Activated T-helper 2 cell treated with anti-CD3 and anti-CD28 coated beads, Interferon-gamma antibody, Interleukin-2, Interleukin-4, amounts not matched to agents 10 μg/mL and 5 μg/mL and 100 μg/mL, durations not matched to agents 14 hours and 24 hours and 36 hours (primary cell): ENCODE measurements at places on chromosomes 3 and 15. TPM values are rescaled to one million over a fixed set of nuclear protein-coding genes. Genes with fewer than 3 reads are reported as not detected.

DNA sequence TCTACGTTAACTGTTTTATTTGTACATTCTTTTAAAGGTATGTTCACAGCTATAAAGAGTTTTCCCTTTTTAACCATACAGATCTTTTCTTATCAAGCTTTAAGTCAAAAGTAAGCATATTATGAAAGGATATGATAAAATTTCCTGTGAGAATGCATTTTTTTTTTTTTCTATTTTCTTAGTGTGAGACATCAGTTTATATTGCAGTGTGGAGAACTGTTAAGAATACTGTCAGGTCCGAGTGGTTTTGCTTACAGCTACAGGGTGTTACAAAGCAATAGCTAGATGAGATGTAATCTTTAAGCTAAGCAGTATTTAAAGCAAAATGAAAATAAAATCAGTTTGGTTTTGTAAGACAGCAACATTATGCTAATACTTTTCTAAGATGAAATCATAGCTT is 133.2 kb downstream of the SLC25A26 start:
- H3K27me3 ChIP-seq, result peaks cover 5% of the 10 kb centered on the region
- H3K4me1 ChIP-seq, result peaks cover 32% of the 10 kb centered on the region
- H3K27ac ChIP-seq, result no peak overlapping the region
- no peak for DNase-seq
- H3K36me3 ChIP-seq, result no peaks in the 10 kb centered on the region

GRCh38 chr3:154971341-154971740 is 108.8 kb upstream of the MME start:
- no peak overlapping the region for H3K4me3 ChIP-seq
- H3K27ac ChIP-seq, result no peak overlapping the region
- no peaks in the 10 kb centered on the region for H3K36me3 ChIP-seq
- no peak for DNase-seq

DNA sequence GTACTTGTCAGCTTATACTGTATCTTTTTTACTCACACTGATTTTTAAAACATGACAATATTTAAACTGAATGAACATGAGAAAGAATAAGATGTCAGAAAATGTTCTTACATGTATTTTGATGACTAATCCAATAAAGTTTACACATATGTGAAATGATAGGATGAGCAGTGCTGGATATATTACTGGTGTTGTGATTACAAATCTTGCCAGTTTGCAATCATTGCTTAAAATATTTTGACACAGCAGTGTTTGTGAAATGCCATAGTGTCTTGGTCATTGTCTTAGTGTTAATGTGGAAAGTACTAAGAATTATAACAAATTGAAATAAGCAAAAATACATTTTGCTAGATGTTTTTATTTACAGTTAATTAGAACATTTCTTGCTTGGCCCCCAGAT is 118.7 kb upstream of the MLF1 start:
- no peak for DNase-seq
- H3K27me3 ChIP-seq, result no peaks in the 10 kb centered on the region
- H3K4me1 ChIP-seq, result peaks cover 22% of the 10 kb centered on the region
- no peak overlapping the region for H3K4me3 ChIP-seq

DNA sequence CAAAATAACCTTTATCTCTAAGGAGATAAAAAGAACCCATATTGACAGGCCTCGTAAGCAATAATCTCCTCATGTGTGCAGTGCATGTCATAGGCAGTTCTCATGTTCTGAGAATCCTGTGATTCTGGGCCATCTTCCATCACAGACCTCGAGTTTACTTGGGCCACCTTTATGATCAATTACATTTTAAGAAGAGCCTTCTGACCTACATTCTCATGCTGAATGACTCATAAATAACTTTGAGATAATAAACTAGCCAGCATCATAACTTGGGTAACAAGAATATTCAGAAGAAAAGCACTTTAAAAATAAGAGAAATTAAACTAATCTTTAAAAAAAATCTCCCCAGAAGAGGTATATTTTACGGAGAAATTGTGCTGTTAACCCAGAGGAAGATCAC is 310.7 kb upstream of the ZNF717 start:
- no peak overlapping the region for H3K4me3 ChIP-seq
- no peak overlapping the region for H3K27ac ChIP-seq
- no peaks in the 10 kb centered on the region for H3K4me1 ChIP-seq
- DNase-seq, result no peak

DNA sequence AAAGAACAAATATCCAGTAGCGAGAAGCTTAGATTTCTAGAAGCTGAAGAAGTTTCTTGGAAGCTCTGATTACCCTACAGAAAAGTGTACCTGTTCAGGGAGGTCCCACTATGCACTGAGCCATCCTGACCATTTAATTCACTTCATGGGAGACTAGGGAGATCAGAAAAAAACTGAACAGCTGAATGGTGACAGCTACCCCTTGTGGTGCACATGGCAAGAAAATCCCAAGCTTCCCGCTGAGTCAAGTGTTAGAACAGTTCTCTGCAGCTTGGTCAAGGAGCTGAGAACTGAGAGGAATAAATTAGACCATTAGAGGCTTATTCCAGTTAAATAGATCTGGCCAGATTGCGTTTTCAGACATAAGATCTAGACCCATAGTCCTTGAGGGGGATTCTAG is 197.2 kb upstream of the VEPH1 start:
- no peak for DNase-seq
- H3K4me3 ChIP-seq, result no peak overlapping the region
- no peak overlapping the region for H3K27ac ChIP-seq
- no peaks in the 10 kb centered on the region for H3K4me1 ChIP-seq
- no peaks in the 10 kb centered on the region for H3K36me3 ChIP-seq
- H3K27me3 ChIP-seq, result no peaks in the 10 kb centered on the region

- peaks cover 75% of the 10 kb centered on the region for H3K27me3 ChIP-seq
- peaks cover 24% of the 10 kb centered on the region for H3K36me3 ChIP-seq
- H3K4me3 ChIP-seq, result peak overlapping the region; percentile 80
- no peak overlapping the region for H3K27ac ChIP-seq
- H3K4me1 ChIP-seq, result peaks cover 41% of the 10 kb centered on the region
Observed at GRCh38 chr15:76340198-76340802, 3.7 kb downstream of the ISL2 start.

DNA sequence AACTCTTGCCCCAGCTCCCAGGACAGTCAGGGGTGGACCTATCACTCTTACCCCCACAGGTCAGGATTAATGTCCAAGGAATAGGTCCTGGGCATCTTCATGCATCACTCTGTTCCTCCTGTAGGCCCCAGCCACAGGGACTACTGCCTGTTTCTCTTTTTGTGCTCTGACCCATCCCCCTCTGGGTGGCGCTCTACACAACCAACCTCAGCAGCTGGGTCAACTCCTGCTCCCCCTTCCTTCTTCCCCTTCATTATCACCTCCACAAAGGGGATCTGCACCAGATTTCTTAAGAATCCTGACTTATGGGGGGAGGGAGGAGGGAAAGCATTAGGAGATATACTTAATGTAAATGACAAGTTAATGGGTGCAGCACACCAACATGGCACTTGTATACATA is 12.2 kb upstream of the TRANK1 start:
- no peaks in the 10 kb centered on the region for H3K36me3 ChIP-seq
- H3K27ac ChIP-seq, result no peak overlapping the region
- H3K4me3 ChIP-seq, result no peak overlapping the region
- H3K4me1 ChIP-seq, result peaks cover 12% of the 10 kb centered on the region
- DNase-seq, result no peak

DNA sequence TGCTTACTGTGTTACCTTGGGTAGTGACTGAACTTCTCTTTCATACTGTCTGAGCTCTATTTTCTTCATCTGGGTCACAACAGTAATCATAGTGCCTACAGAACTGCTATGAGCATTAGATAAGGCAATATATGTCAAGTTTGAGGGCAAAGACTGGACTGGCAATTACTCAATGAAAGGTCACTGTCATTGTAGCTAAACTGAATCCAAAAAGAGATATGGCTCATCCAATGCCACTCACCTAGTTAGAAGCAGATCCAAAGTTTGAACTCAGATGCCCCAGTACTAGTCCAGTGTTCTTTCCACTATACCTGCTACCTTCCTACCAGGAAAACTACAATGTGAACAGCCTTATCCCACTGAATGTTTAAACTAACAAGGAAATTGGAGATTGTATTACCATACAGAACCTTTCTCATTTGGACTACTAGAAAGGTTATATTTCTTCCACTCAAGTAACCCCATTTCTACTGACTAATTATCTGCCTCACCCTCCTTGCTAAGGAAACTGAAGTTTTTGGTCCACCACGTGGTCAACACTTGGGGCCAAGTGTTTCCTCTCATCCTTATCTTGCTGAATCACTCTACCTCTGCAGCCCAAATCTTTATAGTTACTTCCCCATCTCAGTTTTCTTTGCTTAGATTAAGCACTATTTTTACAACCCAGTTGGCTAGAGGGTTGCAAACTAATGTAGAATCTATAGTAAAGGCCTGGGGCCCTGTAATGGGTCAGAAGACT is 202.3 kb upstream of the LPP start:
- H3K27ac ChIP-seq, result no peak overlapping the region
- peaks cover 36% of the 10 kb centered on the region for H3K4me1 ChIP-seq
- no peak for DNase-seq
- no peak overlapping the region for H3K4me3 ChIP-seq
- H3K36me3 ChIP-seq, result no peaks in the 10 kb centered on the region

DNA sequence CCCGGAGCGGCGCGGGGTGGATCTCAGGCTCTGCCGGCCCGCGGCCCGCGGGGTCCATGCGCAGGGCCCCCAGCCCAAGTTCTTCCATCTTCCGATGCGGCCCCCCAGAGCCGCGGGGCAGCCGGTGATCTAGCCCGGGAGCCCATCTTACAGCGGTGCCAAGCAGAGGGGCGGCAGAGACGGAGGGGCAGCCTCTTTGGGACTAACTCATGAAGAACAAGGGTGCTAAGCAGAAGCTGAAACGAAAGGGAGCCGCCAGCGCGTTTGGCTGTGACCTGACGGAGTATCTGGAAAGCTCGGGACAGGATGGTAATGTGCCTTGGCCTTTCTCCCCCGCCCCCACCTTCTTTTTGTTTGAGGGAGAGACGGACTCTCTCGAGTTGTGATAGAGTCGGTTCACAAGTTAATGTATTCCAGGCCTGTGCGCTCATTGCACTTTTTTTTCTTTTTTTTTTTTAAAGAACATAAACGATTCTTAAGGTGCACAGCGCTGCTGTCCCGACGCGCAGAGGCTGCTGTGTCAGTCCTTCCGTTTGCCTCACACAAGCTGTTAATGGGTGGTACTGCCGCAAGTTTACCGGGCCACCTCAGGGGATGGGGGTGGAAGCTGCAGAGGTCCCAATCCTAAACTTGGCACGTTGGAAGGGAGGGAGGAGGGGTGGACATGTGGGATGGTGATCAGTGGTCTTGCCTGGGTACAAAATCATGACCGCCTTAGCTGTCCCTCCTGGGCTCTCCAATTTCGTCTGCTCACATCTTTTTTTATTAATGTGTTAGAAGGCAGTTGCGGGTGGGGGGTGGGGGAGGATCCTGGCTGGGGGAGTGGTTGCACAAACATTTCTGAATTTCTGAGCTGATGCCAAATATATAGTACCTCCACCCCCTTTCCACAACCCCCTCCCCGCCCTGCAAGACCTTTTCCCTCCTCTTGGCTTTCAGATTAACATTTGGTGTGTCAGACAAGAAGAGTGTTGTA is 801 bp downstream of the ARHGAP31 start:
- peak overlapping the region; percentile 81 for H3K4me3 ChIP-seq
- H3K27ac ChIP-seq, result peak overlapping the region; percentile 76
- H3K27me3 ChIP-seq, result peaks cover 15% of the 10 kb centered on the region
- peaks cover 16% of the 10 kb centered on the region for H3K36me3 ChIP-seq

- no peaks in the 10 kb centered on the region for H3K36me3 ChIP-seq
- H3K27ac ChIP-seq, result no peak overlapping the region
- no peak overlapping the region for H3K4me3 ChIP-seq
- H3K4me1 ChIP-seq, result peaks cover 21% of the 10 kb centered on the region
- no peak for DNase-seq
Observed at GRCh38 chr3:195160257-195160898, 110.6 kb downstream of the XXYLT1 start.

GRCh38 chr3:140715035-140715434 is 37.2 kb downstream of the TRIM42 start:
- H3K27me3 ChIP-seq, result peaks cover 12% of the 10 kb centered on the region
- H3K4me3 ChIP-seq, result no peak overlapping the region
- no peak overlapping the region for H3K27ac ChIP-seq
- H3K4me1 ChIP-seq, result peaks cover 15% of the 10 kb centered on the region

DNA sequence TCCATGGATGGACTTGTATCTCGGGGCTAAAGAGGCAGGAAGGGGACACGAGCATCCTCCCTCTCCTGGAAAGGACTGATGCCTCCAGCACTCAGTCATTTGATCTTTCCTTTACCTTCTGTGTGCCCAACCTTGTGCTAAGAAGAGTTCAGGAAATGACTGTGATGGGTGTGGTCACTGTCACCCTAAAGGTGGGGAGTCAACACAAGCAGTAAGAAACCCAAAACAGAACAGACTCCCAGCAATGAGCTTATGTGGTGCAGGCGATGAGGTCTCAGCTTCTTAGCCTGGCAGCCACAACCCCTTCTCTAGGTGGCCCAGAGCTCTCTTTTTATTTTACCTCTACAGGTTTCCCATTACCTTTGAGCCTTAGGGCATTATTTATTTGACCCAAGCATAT is 3.8 kb downstream of the MPI start:
- H3K27ac ChIP-seq, result peak overlapping the region; percentile 74
- H3K36me3 ChIP-seq, result peaks cover 63% of the 10 kb centered on the region
- peak; percentile 49 for DNase-seq
- no peaks in the 10 kb centered on the region for H3K27me3 ChIP-seq

- H3K27ac ChIP-seq, result no peak overlapping the region
- peaks cover 31% of the 10 kb centered on the region for H3K4me1 ChIP-seq
- no peaks in the 10 kb centered on the region for H3K36me3 ChIP-seq
- no peak for DNase-seq
- H3K4me3 ChIP-seq, result no peak overlapping the region
- no peaks in the 10 kb centered on the region for H3K27me3 ChIP-seq
Observed at GRCh38 chr15:58437531-58438105, 5.8 kb downstream of the LIPC start.

GRCh38 chr3:35969406-35969805 is 330.1 kb downstream of the ARPP21 start:
- no peaks in the 10 kb centered on the region for H3K4me1 ChIP-seq
- H3K4me3 ChIP-seq, result no peak overlapping the region
- H3K27ac ChIP-seq, result no peak overlapping the region
- DNase-seq, result no peak
- H3K36me3 ChIP-seq, result no peaks in the 10 kb centered on the region

GRM2 gene
- 0.23 and 0.27 TPM in 2 replicates for total RNA-seq

GNAT1 gene
- total RNA-seq, result not detected in 2 replicates

CD80 gene
- 6.8 TPM in 2 replicates for total RNA-seq

NANOGP8 gene
- total RNA-seq, result not detected in 2 replicates

C3orf22 gene
- not detected in 2 replicates for total RNA-seq

MUSTN1 gene
- 1.9 and 2.6 TPM in 2 replicates for total RNA-seq

LRRIQ4 gene
- total RNA-seq, result 0.16 TPM in 2 replicates

DUOX1 gene
- 0.37 and 0.50 TPM in 2 replicates for total RNA-seq

ISL2 gene
- 1.4 and 1.8 TPM in 2 replicates for total RNA-seq

RPUSD2 gene
- 18.6 and 18.8 TPM in 2 replicates for total RNA-seq

TGM4 gene
- not detected in 2 replicates for total RNA-seq

NBEAL2 gene
- 120 and 129 TPM in 2 replicates for total RNA-seq

ZNF710 gene
- total RNA-seq, result 31.4 and 34.2 TPM in 2 replicates

ANKRD63 gene
- 0.41 and 0.48 TPM in 2 replicates for total RNA-seq

OSTN gene
- not detected in 2 replicates for total RNA-seq

SHF gene
- total RNA-seq, result 16.3 and 16.4 TPM in 2 replicates
